T-helper 1 cell (primary cell): ENCODE measurements at places on chromosomes 4 and X.

- DNase-seq, result no peak
Measured at GRCh38 chr4:102217345-102217744, 127.9 kb downstream of the SLC39A8 start.

DNA sequence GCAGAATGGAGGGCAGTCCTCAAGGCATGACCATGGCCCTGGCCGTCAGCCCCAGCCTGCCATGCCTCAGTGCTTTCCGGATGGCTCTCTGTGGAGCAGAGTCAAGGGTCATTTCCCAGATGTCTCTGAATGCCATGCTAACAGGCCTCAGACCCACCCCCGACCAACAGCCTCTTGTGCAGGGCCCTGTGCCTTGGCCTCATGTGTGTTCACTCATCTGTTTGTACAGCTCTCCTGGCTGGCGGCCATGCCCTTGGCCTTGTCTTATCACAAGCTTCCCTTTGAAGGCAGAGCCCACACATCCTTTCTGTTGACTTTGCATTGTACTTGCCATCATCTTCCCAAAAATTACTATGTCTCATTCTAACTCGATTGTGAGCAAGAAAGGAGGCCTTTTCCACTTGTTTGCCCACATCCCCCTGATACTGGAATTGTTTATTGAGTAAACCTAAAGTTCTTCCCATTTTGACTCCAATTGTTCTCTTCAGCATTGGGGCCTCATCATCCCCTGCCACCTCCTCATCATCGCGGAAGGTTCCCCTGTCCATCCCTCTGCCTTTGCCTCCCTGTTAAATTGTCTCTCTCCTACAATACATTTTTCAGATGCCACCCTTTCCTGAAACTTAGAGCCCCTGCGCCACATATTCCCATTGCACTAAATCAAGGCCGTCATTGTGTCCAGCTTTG is 6.3 kb downstream of the CA5B start:
- no peak for DNase-seq

DNA sequence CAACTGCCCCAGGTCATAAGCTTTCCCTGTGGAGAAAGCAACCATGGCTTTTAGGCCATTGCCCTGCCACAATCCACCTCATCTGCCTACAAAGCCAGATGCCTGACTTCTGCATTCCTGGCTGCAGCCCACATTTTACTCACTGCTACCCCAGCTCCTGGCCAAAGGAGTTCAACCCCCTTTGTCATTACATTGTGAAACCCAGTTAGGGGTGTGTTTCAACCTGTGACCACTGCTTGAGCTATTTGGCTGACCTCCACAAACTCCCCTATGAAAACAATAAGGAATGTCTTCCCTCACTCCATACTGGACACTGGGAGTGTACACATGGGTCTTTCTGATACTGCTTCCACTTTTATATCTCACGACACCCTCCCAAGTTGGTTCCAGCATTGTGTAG is 589.2 kb downstream of the SH3BGRL start:
- DNase-seq, result no peak

DNA sequence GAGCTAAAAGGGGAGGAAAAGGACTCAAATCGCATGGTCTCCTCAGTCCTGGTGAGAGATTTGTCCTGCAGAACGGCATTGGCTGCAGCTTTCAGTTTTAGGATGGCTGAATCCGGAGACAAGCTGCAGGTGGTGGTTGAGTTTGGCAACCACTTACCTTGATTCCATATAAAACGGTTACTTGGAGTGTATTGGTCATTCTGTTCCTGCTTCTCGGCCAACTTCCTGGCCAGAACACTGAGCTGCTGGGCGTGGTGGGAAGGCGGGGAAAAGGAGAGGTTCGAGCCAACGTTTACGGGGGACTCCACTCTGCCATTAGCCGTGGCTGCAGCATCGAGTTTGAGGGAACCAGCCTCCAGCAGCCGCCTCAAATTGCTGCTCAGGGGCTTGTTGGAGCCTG is 36.1 kb downstream of the ZNF827 start:
- DNase-seq, result no peak

- DNase-seq, result no peak
Measured at GRCh38 chr4:15488658-15489470, 19.2 kb downstream of the CC2D2A start.

GRCh38 chr4:125198916-125199315 is 115.8 kb upstream of the FAT4 start:
- no peak for DNase-seq

DNA sequence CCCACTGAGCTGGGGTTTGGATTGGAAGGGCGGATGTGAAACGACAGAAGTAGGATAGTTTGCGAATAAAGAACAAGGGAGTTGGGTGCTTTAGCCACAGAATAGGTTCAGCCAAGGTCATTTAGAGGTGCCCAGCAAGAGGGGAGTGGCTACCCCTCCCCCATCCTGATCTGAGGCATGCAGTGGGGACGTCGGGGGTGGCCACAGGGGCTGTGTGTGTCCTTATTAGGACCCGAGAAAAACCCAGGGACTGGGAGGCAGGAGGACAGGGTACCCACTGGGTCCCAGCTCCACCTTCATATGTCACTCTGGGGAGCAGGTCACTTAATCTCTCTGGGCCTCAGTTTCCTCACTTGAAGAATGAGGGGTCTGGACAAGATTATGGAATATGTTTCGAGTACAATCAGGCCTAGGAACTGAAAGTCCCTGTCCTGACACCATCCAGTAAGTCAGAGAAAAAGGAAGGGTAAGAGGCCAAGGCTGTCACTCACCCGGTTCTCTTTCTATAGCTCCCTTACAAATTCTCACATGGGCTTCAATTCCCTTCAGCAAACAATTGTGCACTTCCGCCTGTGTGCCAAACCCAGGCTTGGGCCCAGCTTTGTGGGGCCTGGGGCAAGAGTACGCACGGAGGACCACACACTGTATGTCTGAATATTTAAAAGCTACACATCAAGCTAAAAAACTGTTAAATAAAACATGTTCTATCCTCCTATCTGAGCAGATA is 4.2 kb upstream of the NYX start:
- DNase-seq, result no peak

GRCh38 chr4:123476089-123476488 is 79.5 kb downstream of the SPRY1 start:
- DNase-seq, result no peak
